Stimulated activated CD8-positive, alpha-beta memory T cell treated with anti-CD3 and anti-CD28 coated beads, Interleukin-4, amount 100 ng/mL, for 4 hours (primary cell): ENCODE measurements at places on chromosomes 5 and 9.

- DNase-seq, result no peak
These were observed 32.5 kb downstream of the RASA1 start for GRCh38 chr5:87300176-87300575.

DNA sequence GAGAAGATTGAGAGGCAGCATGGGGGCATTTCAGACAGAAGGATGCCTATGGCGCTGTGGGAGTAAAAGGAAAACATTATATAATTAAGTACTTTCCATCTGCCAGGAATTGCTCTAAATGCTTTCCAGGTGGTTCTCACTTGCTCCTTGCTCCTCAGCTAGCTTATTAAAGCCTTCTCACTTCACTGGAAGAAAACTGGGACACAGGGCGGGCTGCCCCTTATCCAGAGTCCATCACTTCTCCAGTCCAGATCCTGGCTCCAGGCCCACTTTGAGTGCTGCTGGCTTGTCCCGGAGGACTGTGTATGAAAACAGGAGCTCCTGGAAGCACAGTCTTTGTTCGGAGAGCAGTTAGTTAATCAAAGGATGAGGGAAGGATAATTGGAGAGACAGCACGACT is 409.9 kb upstream of the ADAMTS16 start:
- no peak for DNase-seq

DNA sequence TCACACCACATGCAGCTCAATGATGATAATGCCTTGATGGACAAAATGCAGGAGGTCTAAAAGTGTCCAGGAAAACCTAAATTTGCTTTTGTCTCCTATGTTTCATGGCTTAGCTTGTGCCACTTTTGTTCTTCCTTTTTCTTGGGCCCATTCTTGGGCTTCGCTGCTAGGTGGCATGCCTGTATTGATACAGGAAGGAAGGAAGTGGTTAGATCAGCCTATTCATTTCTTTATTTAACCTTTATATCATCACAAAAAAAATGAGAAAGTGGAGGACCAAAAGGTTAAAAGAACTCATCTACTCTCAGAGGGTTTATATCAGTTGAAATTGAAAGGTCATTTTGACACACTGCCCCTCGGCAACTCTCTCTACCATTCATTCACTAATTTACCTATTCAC is 260.2 kb downstream of the ARHGAP26 start:
- no peak for DNase-seq

- no peak for DNase-seq
These were observed 19.0 kb downstream of the FOXB2 start for GRCh38 chr9:77038281-77039036.

DNA sequence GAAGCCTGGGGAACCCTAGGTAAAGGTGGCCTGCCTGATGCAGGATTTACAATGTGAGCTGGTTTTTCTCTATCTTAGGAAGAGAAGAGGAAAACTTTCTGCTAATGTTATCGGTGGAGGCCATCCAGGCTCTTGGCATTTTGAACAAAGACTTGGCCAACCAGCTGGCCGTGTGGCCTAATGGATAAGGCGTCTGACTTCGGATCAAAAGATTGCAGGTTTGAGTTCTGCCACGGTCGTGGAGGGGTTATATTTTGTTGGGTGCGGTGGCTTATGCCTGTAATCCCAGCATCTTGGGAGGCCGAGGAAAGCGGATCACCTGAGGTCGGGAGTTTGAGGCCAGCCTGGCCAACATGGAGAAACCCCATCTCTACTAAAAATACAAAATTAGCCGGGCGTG is 9.6 kb downstream of the C9orf152 start:
- DNase-seq, result no peak

DNA sequence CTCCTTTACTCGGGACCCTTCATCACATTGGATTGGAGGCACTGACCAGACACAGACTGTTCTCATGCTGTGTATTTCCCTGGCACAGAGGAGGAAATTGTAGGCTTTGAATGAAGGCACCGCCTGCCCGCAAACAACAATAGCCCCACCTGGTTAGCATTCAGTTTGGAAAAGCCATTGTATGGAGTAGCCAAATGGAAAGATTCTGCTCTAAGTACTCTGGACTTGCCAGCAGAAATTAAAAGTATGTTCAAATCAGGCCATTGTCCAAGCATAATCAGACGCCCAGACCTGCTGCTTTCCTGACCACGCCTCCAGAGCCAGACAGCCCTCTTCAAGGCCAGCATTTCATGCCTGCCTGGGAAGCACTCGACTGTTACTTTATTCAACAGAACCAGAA is 8.0 kb upstream of the SEMA4D start:
- DNase-seq, result no peak

DNA sequence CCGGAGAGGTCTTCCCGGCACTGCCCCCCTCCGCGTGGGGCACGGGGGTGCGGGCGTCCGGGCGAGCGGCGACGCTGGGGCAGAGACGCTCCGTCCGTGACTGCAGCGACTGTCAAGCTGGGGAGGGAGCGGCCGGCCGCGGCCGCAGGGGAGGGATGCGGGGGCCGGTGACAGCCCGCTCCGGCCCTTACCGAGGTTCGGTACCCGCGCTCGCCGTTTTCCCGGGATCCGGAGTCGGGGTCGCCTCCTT is 400 bp downstream of the KDM4C start:
- DNase-seq, result no peak

DNA sequence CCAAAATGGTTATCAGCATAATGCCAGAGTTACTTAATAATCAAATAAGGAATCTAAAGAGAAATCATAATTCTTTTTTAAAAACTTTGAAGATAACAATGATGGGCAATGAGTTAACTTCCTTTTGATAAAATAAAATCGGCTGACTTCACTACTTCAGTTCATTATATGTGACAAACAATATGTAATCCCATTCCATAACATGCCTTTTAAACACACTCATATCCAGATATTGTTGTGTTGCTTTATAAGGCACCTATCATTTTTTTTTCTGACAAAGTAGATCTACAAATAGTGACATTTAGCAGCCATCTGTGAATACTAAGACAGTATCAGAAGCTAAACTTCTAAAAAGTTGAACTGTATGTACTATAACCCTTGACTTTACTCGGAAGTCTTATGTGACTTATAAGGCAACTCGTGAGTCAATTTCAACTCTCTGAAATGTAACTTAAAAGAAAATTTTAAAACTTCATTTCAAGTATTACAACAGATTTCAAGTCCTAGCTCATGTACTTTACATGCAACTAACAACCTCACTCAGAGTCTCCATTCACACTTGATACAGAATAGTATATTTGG is 7.5 kb downstream of the ADAMTS6 start:
- DNase-seq, result no peak

DNA sequence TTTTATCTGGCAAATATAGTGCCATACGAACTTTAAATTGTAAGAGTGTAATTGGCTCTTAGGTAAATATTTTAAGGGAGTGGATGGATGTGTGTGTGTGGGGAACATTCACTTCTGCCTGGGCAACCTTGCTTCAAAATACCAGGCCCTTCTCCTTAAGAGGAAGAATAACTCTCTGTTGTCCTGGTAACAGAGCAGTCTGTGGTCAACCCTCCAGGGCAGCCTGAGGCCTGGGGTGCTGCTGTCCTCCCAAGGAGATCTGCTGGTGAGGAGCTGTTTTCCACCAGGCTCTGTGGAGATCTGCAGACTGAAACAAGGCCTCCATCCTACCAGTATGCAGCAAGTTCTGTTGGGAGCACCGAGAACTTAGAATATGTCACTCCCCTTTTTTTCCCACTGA is 325.2 kb downstream of the PSAT1 start:
- DNase-seq, result no peak

GRCh38 chr5:42719034-42719433 is 37.6 kb upstream of the CCDC152 start:
- DNase-seq, result no peak

- no peak for DNase-seq
These were observed 103.6 kb downstream of the C9orf152 start for GRCh38 chr9:110104261-110104809.

DNA sequence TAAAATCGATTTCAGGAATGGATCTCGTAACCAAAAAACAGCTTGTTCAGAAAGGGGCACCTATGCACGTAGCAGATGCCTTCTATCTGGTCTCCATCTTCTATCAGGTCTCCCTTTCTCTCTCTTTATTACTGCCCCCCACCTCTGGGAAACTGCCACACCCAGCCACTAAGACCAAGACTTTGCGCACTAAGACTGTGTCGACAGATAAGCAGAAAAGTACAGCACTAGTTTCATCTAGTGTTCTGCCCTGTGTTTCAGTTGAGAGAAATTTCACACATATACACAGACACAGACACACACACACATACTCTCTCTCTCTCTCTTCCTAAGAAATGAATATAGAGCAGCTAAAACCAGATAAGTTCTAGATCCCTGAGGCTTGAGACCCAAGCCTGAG is 210.1 kb upstream of the MAP3K1 start:
- no peak for DNase-seq

DNA sequence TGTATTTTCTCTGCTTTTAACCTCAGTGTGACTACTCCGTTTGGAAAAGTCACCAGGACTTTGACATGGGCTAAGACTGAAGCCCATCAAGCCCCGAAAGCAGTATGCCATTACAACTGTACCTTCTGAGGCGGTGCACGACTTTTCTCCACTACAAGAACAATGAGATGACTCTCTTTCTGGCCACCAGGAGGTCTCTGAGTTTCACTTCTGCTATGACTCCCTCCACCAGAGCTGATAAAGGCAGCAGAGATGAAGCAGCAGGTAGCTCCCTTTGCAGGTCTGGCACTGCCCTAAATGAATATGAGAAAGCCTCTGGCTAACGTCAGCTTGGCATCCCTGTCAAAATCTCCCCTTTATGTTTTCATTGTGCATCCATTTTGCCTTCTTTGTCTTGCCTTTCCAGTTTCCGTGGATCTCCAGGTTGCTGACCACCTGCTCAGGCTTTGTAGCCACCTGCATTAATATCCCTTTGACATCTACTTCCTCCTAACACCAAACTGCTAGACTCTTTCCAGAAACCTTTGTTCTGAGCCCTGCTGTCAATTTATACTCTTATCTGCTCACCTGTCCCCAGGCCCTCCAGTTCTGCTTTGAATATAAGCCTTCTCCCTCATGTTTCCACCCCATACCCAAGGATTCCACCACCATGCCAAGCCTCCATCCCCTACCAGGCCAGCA is 221.7 kb downstream of the ZNF608 start:
- DNase-seq, result no peak

- no peak for DNase-seq
These were observed 39.5 kb upstream of the HSPB3 start for GRCh38 chr5:54415896-54416601.

DNA sequence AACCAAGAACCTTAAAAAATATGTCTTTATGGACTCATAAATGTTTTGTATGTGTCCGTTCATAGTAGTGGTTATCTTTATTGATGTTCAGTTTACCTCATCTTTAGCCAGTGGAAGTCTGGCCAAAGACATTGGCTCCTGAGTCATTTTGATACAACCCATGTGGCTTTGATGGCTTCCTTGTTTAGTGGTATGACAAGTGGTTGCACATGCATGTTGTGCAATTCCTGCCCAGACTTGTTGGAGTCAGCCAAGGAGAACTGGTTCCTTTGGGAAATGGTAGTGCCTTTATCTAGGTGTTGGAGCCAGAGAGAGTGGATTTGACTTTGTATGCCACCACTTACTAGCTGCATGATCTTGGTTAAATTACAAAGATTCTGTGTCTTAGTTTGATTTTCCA is 94.3 kb downstream of the RPS23 start:
- no peak for DNase-seq

DNA sequence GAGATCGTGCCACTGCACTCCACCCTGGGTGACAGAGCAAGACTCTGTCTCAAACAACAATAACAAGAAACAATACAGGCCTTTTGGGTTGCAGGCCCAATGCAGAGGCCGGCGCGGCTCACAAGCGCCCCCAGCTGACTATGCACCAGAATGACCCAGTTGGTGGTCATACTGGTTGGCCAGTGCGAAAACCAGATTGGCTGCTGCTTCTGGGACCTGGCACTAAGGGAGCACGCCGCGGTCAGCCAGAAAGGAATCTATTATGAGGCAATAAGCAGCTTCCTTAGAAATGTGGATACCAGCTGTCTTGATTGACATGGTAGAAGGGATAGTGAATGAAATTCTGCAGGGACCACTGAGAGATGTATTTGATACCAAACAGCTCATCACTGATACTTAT is 35.0 kb downstream of the RANBP17 start:
- DNase-seq, result no peak

- no peak for DNase-seq
These were observed 225.7 kb downstream of the TLR4 start for GRCh38 chr9:117929868-117930267.

GRCh38 chr9:21570643-21571275 is 88.6 kb upstream of the IFNE start:
- no peak for DNase-seq

GRCh38 chr5:169652057-169652456 is 15.0 kb downstream of the DOCK2 start:
- DNase-seq, result no peak

DNA sequence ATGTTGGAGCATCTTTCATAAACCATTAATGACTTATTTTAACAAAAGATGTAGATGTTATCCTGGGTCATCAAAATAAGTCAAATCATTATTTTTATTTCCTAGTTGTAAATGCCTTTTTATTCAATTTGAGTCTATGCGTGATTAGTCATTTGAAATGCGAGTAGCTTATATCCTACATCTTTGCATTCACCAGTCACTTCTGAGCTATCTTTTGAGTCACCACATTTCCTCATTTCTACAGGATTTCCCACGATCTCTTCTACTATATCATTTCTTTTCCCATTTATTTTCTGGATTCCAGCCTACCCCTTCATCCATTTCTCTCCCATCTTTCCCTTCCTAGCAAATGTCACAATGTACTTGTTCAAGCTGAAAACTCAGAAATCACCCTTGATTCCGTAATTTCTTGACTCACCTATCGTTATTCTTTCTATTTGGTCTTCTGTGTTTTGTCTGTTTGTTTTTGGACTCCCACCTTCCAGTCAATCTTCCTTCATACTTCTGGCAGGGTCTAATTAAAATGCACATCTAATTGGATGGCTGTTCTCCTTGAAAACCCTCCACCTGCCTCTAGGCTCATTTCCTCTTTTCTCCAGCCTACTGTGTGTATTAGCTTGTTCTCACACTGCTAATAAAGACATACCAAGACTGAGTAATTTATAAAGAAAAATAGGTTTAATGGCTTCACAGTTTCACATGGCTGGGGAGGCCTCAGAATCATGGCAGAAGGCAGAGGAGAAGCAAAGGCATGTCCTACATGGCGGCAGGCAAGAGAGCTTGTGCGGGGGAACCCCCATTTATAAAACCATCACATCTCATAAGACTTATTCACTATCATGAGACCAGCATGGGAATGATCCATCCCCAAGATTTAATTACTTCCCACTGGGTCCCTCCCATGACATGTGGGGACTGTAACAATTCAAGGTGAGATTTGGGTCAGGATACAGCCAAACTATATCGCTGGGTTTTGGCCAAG is 112.4 kb downstream of the MEF2C start:
- no peak for DNase-seq

DNA sequence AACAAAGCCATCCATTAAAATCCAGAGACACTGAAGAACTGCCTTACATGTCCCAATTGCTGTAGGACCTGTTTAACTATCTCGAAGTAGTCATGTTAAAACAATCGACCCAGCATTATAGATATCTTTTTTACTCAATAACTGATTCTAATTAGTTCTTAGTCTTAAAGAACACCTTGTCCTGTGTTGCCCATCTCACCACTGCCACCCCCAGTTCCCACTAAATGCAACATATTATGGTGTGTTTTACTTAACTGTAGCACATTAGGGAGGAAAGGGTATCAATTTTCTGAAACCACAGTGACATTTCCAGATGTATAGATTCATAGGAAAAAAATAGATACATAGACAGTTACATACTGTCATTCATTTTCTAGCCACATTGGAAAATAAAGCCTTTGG is 221.2 kb downstream of the MEF2C start:
- no peak for DNase-seq

GRCh38 chr5:54093081-54093492 is 217.3 kb downstream of the ARL15 start:
- no peak for DNase-seq

GRCh38 chr5:57770039-57770438 is 287.4 kb upstream of the ACTBL2 start:
- DNase-seq, result no peak
